Psoas muscle (tissue), 8 donors: ENCODE measurements at places on chromosomes 11 and 22.

GRCh38 chr11:27718346-27718862 is 18.1 kb upstream of the BDNF start:
- DNase-seq, result no peak

GRCh38 chr11:129434641-129435498 is 59.2 kb downstream of the BARX2 start:
- no peak for DNase-seq

- no peak for DNase-seq
Measured at GRCh38 chr22:20436768-20437612, 635 bp downstream of the SCARF2 start.

DNA sequence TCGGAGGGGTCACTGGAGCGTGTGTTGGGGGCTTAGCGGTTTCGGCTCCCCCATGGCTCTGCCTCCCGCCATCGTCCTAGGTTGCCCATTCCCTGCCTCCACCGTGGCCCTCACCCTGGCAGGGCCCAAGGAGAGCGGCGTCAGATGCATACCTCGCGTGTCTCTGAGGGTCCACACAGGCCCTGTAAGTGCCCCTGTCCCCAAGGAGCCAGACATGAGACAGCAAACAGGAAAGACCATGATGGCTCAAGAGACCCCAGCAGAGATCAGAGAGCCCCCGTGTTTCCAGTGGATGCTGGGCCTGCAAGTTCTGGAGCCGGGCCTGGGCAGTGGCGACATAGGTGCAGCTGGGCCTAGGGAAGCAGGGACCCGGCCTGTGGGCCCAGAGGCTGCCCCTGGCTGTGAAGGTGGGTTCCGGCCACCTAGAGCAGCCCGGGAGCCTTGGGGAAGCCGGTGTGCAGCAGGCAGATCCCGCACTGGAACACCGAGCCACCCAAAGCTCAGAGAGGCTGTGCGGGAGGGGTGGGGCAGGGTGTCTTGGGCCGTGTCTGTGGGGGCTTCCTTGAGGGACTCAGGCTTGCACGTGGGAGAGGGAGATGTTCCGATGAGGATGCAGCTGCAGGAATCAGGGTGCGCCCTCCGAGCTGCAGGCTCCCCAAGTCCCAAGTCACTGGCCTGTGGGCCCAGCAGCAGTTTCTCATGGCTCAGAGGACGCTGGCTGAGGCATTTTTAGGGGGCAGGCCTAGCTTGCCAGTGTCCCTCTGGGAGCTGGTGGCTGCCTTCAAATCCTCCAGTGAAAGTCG is 126.4 kb downstream of the KCNQ1OT1 start:
- peak; percentile 6 for DNase-seq

DNA sequence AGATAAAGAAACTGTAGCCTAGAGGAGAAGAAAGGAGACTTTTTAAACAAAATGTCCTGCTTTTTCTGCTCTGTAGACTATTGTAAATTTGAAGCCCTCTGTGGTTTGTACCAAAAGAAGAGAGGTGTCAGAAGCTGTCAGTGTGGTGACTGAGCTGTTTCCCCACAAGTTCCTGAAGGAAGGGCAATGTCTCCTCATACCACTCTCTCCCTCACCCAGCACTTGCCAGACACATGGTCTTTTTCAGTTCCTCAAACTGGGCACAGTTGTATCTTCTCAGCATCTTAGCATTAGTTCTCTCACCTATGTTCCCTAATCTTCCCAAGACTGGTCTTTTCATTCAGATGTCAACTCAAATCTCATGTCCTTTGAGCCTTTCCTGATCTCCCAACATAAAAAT is 4.3 kb downstream of the BCO2 start:
- DNase-seq, result no peak

DNA sequence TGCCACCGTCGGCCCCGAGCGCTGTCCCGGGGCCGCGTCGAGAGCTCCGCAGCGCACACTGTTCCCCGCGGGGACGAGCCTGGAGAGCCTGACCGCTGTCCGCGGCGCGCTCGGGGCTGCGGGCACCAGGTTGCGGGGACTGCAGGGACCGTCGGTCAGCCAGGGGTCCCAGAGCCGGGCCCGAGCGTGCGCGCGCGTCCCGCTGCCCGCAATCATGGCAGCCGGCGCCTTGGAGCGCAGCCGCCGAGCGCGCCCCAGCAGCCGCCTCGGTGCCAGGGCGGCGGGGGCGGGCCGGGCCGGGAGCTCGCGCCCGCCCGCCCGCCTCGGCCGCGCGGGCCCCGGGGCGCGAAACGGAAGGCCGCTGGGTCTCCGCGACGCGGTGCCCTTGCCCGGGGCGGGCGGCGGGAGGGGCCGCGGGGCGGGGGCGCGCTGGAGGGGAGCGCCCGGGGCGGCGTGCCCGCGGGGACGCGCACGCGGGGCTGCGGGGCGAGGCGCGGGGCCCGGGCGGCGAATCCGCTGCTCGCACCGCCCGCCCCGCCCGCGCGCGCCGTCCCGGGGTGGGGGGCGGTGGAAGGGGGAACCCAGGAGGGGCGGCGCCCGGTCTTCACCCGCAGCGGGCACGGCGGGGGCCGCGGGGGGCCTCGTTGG is 79.4 kb upstream of the PPARA start:
- peak; percentile 88 for DNase-seq

- no peak for DNase-seq
Measured at GRCh38 chr11:64173616-64174355, 7.9 kb upstream of the MACROD1 start.

- DNase-seq, result no peak
Measured at GRCh38 chr11:124533626-124534025, 9.8 kb downstream of the OR8B12 start.

DNA sequence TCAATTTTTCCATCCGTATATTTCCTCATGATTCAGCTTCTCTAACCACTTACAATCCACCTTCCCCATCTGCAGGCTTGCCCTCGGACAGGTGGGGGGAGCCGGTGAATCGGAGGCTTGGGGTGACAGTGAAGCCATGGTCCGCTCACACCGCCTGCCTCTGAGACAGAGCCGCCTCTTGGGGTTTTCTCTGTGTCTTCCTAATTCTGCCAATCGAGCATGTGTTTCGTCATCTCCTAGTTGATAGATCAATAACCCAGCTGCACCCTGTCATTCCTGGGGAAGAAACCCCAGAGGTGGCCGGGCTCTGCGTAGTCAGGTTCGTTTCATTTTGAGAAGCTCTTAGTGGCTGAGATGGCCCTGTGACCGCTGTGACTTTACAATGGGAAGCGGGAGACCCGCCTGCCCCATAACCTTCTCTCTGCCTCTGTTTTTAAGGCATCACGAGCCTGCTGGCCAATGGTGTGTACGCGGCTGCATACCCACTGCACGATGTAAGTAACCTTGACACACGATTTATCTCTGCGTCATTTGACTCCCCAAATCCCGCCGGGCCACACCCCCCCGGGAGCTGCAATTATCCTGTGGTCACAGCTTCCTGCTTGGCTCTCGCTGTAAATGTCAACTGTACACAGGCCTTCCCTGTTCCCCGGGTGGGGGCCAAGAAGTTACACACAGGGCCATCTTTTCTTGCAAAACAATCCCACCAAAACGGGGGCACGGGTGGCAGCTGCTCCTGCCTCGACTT is 33.3 kb downstream of the ANO1 start:
- peak; percentile 64 for DNase-seq

GRCh38 chr11:27296497-27296896 is 66.5 kb downstream of the CCDC34 start:
- DNase-seq, result no peak

- no peak for DNase-seq
Measured at GRCh38 chr11:5345831-5346230, 2.5 kb upstream of the OR51B5 start.

DNA sequence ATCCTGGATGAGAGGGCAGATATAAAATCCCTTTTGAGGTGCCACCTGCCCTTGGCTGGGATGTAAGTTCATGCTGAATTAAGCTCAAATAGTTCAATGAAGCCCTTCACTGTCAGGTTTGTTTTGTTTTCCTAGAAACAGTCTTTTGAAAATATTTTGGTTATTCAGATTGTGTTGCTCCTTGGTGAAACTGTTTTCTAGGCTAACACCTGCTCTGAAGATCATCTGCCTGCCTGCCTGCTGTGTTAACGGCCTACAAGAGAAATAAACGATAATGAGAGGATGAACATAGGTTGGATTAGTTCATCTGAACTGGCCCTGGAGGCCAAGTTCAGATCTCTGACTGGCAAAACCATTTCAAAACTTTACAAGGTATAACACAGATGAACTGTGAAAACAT is 67.4 kb downstream of the ZBTB44 start:
- DNase-seq, result no peak

- no peak for DNase-seq
Measured at GRCh38 chr11:69006816-69007215, 6.2 kb downstream of the MRGPRF start.

GRCh38 chr11:113378692-113379091 is 8.9 kb upstream of the ANKK1 start:
- no peak for DNase-seq

DNA sequence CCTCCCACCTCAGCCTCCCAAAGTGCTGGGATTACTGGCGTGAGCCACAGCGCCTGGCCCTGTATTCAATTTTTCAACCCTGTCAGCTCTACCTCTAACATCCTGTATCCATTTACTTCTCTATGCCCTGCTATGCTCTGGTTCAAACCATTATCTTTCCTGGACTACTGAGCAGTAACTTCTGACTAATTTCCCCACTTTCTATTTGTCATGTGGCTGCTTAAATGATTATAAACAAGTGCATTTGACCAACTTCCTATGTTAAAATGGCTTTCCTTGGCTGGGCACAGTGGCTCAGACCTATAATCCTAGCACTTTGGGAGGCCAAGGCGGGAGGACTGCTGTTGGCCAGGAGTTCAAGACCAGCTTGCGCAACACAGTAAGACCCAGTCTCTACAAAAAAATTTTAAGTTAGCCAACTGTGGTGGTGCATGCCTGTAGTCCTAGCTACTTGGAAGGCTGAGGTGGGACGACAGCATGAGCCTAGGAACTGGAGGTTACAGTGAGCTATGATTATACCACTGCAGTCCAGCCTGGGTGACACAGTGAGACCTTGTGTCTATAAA is 2.1 kb downstream of the MED19 start:
- no peak for DNase-seq

- no peak for DNase-seq
Measured at GRCh38 chr11:126426820-126427749, 71.6 kb downstream of the ST3GAL4 start.

GRCh38 chr11:103920449-103920848 is 116.0 kb upstream of the DDI1 start:
- DNase-seq, result no peak

DNA sequence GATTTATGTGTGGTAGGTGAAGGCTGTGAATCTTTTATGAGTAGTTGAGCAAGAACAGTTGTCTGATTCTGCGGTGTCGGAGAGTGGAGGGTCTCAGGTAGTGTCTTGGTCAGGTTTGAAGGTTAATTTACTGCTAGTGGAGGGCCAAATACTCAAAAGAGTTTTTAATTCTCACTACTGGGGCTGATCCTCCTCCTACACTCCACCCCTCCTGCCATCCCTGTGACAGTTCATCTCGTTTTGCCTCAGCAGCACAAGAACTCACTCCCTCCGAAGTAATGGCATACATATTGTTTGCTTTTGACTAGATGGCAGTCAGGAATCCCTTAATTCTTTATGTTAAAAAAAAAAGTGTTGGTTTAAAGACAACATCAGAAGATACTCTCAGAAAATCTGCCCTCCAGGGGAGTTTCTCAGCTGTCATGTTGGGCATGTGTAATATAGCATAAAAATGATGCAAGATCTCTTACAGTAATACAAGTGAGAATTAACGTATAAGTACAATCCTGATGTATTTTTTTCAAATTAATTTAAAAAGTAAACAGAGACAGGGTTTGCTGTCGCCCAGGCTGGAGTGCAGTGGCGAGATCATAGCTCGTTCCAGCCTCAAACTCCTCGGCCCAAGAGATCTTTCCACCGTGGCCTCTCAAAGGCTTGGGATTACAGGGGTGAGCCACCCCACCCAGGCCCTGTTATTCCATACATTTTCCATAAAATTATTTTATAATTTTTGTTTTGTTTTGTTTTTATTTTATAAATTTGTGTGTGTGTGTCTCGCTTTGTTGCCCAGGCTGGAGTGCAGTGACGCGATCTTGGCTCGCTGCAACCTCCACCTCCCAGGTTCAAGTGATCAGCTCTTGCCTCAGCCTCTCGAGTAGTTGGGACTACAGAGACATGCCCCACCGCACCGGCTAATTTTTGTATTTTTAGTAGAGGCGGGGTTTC is 1.3 kb downstream of the FAR1 start:
- DNase-seq, result no peak

GRCh38 chr11:86484795-86485166 is 110.1 kb downstream of the CCDC81 start:
- DNase-seq, result no peak

DNA sequence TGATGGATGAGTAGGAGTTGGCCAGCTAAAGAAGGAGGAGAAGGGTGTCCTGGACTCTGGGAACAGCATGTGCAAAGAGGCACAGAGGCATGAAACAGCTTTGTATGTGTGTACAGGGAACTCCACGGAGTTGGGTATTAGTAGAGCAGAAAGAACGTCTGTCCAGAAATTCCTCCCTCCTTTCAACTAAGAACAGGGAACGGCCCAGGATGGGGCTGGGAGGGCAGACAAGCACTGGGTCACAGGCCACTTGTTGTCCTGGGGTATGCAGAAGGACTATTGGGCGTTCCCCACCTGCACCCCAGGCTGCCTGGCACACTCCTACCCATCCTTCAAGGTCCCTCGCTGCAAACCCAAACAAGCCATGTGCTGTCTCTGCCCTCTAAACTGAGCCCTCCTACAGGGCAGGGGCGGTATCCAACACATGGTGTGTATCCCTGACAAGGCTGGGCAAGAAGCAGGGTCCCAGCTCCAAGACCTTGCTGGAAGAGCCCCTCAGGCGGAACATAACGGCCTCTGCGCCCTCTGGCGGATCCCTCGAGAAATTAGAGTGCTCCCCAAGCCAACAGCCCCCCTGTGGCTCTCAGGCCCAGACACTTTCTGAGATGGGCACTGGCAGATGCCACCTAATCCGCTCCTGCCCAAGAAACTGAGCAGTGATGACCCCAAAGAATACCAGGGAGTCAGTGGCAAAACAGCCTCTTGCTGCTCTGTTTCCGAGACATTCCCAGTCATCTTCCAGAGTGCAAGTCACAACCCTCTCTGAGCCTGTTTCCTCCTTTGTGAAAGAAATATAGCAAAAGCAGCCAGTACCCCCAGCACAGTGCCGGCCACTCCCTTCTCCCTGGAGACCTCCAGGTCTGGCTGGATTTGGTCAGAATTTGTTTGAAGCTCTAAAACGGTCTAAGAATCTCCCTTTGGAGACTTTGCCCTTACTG is 1.6 kb upstream of the ELFN2 start:
- DNase-seq, result no peak

- no peak for DNase-seq
Measured at GRCh38 chr22:26892166-26893041, 235.0 kb downstream of the MIAT start.

GRCh38 chr11:121763526-121763925 is 310.8 kb upstream of the SORL1-AS1 start:
- DNase-seq, result no peak

- DNase-seq, result no peak
Measured at GRCh38 chr11:128198216-128198772, 389.1 kb downstream of the ETS1 start.
